Smooth muscle cell of the brain vasculature (primary cell): ENCODE measurements at places on chromosomes 12 and 14.

GRCh38 chr12:113214895-113215400 is 6.3 kb upstream of the TPCN1 start:
- no peak for DNase-seq

- DNase-seq, result no peak
These were observed 18.9 kb upstream of the NUP107 start for GRCh38 chr12:68667896-68668295.

- no peak for DNase-seq
These were observed 99.5 kb downstream of the PDZRN4 start for GRCh38 chr12:41287500-41288141.

GRCh38 chr12:75715323-75715644 is 203.9 kb upstream of the KRR1 start:
- DNase-seq, result no peak

- no peak for DNase-seq
These were observed 31.6 kb upstream of the FICD start for GRCh38 chr12:108483213-108484059.

- no peak for DNase-seq
These were observed 9.5 kb downstream of the FANCM start for GRCh38 chr14:45145214-45145613.

DNA sequence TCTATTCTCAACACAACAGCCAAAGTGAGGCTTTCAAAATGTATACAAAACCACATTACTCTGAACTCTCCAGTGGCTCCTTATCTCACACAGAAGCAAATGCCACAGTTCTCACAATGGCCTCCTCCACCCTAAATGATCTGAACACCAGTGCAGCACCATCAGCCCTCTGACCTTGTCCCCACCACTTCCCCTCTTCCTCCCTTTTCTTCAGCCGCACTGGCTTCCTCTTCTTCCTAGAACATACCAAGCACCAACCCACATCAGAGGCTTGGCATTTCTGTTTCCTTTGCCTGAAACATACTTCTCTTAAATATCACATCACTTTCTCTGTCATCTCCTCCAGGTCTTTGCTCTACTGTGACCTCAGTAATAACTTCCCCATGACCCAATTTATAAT is 66.3 kb downstream of the GPR135 start:
- no peak for DNase-seq

DNA sequence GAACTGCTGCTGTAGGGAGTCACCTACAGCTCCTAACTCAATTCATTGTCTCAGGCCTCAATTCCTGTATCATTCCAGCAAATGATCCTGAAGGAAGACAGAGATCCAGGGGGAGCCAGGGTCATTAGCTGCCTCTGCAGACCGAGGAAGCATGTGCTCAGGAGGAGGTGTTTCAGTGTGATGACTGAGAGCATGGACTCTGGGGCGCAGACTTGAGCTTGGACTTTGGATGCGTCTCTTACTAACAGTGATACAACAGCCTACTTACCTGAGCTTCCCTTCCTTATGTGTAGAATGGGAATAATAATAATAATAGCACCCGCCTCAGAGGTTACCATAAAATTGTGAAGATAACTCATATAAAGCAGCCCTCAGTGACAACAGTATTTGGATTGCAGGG is 92.0 kb upstream of the USP44 start:
- no peak for DNase-seq

DNA sequence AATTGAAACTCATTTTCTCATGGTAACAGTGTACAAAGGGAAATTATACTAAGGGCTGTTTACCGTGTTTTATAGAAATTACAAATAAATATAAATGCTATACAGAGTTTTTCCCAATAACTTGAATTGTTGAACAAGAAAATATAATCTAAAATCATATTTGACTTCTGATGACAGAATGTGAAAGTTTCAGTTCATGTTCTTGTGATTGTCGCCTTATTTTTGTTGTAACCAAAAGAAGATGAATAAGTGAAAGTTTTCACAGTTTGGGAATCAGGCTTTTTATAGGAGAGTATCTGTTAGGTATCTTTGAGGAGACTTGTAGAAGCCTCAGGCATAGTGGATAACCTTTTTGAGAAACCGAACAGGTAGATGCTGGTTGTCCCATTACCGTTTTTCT is 28.1 kb downstream of the ANO6 start:
- DNase-seq, result no peak

GRCh38 chr12:64042911-64043310 is 179.2 kb downstream of the KICS2 start:
- peak; percentile 52 for DNase-seq

- no peak for DNase-seq
These were observed 4.6 kb upstream of the SYCP3 start for GRCh38 chr12:101743724-101744472.

- no peak for DNase-seq
These were observed 3.0 kb upstream of the BLOC1S1 start for GRCh38 chr12:55712700-55713415.

- peak; percentile 58 for DNase-seq
These were observed 5.8 kb downstream of the MARK3 start for GRCh38 chr14:103391048-103391447.

GRCh38 chr14:25988536-25988935 is 609.3 kb downstream of the NOVA1 start:
- no peak for DNase-seq

DNA sequence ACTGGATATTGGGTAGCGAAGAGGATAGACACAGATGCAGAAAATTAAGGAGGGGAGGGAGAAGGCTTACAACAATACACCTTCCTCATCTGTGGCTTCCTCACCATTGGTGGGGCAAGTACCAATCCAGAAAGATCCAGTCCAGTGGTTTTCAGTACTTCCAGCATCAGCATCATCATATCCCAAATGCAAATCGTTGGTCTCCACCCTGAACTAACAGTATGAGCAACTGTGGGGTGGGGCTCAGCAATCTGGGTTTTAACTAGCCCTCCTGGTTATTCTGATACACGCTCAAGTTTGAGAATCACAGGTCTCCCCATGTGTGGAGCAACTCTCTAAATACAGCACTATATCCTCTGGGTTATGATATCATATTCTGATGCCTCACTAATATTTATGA is 193.7 kb downstream of the PAX9 start:
- DNase-seq, result no peak

- DNase-seq, result no peak
These were observed 161.0 kb upstream of the CRY1 start for GRCh38 chr12:107254258-107254856.

DNA sequence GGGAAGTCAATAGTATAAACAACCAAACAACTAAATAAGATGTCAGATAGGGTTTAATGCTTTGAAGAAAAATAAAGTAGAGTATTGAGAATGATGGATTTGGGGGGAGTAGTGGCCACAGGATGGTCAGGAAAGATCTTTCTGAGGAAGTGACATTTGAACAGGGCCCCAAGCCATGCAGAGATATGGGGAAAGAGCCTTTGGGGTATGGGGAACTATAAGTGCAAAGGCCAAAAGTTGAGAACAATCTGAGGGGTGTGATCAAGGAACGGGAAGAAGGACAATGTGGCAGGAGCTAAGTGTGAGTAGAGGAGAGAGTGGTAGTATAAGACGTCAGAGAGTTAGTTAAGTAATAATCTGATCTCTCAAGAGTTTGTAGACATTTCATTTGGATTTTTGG is 1.3 kb downstream of the MRPS35 start:
- DNase-seq, result no peak

DNA sequence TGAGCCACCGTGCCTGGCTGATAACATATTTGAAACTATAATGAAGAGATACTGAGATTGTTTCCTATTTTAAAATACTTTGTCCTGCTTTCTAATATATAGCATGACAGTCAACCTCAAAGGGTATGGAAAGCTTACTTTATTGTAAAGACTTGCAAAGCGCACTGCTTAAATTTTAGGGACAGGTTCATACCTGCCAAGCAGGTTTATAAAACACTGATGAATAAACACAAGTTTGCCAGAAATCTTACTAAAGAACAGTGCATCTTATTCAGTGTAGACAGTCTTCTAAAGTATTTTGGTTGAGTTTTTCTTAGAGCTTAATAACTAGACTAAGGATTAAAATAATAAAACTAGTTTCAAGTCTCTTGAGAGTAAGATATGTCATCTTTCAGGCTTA is 4.8 kb downstream of the C12orf71 start:
- DNase-seq, result no peak

DNA sequence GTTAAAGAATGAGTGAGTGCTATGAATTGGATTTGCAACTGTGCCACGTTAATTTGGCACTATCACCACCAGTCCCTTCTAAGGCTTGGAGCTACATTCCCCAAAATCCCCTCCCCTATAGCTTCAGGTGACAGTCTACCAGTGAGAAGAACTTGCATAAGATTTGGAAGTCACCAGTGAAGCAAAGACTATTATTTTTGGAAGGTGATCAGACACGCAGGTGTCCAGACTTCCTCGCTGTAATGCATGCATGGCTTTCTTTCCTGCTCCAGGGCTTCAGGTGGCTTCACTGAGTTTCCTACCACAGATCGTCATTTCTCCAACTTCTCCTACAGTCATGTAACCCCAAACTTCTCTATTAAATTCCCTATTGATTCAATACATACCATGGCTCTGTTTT is 61.4 kb downstream of the SLC41A2 start:
- DNase-seq, result no peak

- no peak for DNase-seq
These were observed 16.9 kb upstream of the SRP54 start for GRCh38 chr14:34965912-34966311.

DNA sequence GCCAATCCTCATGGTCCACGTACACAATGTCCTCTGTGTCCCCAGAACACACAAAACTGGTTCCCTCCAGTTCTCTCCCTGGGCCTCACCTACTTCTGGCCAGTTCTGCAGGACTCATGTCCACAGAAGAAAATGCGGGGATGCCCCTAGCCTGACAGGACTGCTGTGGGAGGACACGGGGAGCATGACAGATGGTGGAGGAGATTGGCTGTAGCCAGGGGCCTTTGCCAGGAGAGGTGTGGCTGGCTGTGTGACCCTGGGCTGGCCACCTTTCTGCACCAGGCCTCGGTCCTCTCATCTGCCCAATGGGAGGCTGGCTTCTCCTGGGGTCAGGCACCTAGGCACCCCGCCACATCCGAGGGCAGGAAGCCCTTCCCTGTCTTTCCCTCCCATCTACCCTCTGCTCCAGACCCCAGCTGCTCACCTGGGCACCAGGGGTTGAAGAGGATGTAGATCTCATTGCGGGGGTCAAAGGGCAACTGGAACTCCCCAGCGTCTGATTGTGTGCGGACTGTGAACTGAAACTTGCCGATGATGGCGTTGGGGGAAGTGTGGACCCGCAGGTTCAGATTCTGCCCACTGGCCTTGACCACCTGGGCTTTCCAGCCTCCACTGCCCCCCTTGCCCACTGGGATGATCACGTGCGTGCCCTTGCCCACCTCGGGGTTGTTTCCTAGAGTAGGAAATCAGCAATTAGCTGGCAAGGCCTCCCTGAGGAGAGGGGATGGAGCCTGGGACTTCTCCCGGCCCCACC is 2.8 kb downstream of the TGM1 start:
- no peak for DNase-seq

DNA sequence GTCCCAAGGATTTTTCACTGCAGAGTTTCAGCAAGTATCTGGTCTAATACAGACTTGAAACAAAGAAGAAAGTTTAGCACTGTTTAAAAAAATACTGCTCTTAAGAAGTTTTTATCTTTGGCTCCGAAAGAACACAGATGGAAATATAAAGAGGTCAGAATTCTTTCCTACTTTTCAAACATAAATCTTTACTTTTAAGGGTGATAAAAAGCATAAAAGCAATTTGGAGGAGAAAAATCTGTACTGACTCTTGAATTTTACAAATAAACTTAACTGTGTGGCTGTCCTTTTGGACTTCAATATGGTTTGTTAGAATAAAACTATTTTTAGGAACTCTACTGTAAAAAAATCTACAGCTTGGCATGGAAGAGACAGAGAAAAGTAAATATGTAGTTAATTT is 27.6 kb upstream of the ISM2 start:
- DNase-seq, result no peak

DNA sequence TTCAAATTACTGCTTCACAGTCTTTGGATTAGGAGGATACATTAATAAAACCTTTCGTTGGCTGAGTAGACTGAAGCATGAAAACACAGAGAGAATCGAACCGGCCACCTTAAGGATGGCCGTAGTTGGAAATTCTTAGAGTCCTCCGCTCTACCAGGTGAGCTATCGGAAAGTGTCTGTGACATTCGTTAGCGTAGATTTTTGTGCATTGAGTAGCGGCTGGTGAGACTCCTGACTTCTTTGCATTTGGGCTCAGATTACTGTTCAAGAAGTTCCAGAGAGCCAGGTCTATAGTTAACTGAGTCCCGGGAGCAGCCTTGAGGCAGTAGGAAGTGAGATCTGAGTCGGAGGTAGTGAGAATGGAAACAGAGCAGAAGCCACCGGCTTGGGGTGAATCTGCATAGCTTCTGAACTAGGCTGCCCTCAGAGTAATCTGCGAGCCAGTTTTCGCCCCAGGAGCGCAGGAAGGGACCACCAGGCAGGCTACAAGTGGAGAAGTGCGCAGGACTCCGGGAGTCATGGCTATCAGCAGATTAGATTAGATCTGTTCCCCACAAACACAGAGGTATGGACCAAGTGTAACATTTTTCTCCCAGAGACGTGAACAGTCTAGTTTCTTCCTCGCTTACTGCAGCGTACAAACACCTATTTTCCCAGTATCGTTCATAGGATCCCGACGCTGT is 11.0 kb downstream of the OR6S1 start:
- DNase-seq, result no peak

DNA sequence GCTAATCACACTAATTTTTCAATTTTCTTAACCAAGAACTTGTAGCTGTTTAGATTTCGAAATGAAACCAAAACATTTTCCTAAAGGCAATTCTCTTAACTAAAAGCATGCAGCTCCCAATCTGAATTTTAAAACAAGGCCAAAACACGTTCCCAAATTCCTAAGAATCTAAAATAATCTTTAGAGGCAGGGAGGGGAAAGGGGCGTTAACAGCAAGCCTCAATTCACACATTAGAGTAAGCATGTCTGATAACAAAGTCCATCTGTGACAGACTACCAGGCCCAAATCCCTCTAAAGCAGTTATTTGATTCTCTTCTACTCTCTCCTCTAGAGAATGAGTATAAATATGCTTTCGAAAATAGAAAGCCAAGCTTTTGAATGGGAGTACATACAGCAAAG is 754 bp downstream of the ATG14 start:
- DNase-seq, result no peak

DNA sequence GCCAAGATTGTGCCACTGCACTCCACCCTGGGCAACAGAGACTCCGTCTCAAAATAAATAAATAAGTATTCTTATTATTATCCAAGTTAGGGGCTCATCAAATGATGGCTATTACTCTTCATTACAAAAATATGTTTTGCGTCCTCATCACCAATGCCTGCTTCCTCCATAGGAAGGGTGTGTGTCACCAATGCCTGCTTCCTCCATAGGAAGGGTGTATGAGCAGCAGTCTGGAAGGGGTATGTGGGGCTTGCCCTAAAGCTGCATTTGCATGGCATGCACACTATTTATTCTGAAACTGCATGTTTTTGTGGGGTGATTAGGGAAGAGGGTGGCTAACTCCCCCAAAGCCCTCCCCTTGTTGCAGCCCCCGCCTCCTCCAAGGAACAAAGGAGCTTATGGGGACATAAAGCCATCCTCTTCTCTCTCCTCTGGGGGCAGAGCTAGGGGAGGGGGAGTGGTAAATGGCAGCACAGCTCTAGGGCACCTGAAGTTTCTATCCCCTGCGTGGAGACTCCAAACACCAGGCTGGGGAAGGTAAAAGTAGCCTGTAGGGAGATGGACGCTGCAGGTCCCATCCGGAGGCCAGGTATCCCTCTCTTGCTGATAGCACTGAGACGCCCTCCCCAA is 1.3 kb downstream of the CAMKK2 start:
- DNase-seq, result no peak
